Neural progenitor cell (in vitro differentiated cells): ENCODE measurements at places on chromosomes 2 and 18.

GRCh38 chr2:99514357-99514756, 24.5 kb upstream of the REV1 start:
- DNase-seq, result no peak
- no peaks in the 10 kb centered on the region for H3K36me3 ChIP-seq
- H3K4me3 ChIP-seq, result no peak overlapping the region
- H3K4me1 ChIP-seq, result no peaks in the 10 kb centered on the region

DNA sequence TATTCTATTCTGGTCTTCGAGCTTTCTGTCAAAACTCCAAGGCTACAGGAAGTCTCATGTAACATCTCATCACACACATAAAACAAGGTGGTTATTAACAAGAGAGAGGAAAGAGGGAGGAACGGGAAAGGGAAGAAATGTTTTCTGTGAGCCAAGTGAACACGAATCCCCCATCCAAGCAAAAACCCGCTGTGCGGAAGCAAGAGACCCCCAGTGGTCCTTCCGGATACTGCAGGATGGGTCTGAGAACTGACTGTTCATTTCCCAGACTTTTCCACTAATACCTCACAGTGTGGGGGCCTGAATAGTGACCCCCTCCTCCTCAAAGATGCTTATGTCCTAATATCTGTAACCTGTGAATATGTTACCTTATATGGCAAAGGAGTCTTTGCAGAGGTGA, 19.0 kb upstream of the DIPK1C start:
- peak; percentile 72 for DNase-seq
- H3K4me3 ChIP-seq, result no peak overlapping the region
- H3K27ac ChIP-seq, result no peak overlapping the region
- H3K4me1 ChIP-seq, result no peaks in the 10 kb centered on the region
- no peaks in the 10 kb centered on the region for H3K36me3 ChIP-seq

- H3K27ac ChIP-seq, result no peak overlapping the region
- no peaks in the 10 kb centered on the region for H3K36me3 ChIP-seq
- no peak overlapping the region for H3K4me3 ChIP-seq
- DNase-seq, result no peak
- H3K4me1 ChIP-seq, result peaks cover 3% of the 10 kb centered on the region
Observed at GRCh38 chr18:78716022-78716421, 263.6 kb upstream of the SALL3 start.

- H3K27ac ChIP-seq, result no peak overlapping the region
- no peak for DNase-seq
- H3K4me1 ChIP-seq, result peaks cover 6% of the 10 kb centered on the region
- no peak overlapping the region for H3K4me3 ChIP-seq
- H3K36me3 ChIP-seq, result no peaks in the 10 kb centered on the region
Observed at GRCh38 chr2:128735296-128735960, 416.8 kb upstream of the HS6ST1 start.

GRCh38 chr2:109353806-109354745, 225.1 kb downstream of the SH3RF3 start:
- DNase-seq, result no peak
- no peaks in the 10 kb centered on the region for H3K27me3 ChIP-seq
- H3K36me3 ChIP-seq, result no peaks in the 10 kb centered on the region
- no peak overlapping the region for H3K27ac ChIP-seq
- H3K4me3 ChIP-seq, result no peak overlapping the region

- H3K4me3 ChIP-seq, result no peak overlapping the region
- no peaks in the 10 kb centered on the region for H3K4me1 ChIP-seq
- H3K36me3 ChIP-seq, result no peaks in the 10 kb centered on the region
- H3K27me3 ChIP-seq, result no peaks in the 10 kb centered on the region
- no peak for DNase-seq
- no peak overlapping the region for H3K27ac ChIP-seq
Observed at GRCh38 chr2:129460299-129461198, 518.9 kb upstream of the RAB6C start.

- no peak for DNase-seq
- H3K4me1 ChIP-seq, result no peaks in the 10 kb centered on the region
- no peak overlapping the region for H3K4me3 ChIP-seq
- no peak overlapping the region for H3K27ac ChIP-seq
- no peaks in the 10 kb centered on the region for H3K36me3 ChIP-seq
Observed at GRCh38 chr2:126766969-126767296, 111.0 kb downstream of the GYPC start.

DNA sequence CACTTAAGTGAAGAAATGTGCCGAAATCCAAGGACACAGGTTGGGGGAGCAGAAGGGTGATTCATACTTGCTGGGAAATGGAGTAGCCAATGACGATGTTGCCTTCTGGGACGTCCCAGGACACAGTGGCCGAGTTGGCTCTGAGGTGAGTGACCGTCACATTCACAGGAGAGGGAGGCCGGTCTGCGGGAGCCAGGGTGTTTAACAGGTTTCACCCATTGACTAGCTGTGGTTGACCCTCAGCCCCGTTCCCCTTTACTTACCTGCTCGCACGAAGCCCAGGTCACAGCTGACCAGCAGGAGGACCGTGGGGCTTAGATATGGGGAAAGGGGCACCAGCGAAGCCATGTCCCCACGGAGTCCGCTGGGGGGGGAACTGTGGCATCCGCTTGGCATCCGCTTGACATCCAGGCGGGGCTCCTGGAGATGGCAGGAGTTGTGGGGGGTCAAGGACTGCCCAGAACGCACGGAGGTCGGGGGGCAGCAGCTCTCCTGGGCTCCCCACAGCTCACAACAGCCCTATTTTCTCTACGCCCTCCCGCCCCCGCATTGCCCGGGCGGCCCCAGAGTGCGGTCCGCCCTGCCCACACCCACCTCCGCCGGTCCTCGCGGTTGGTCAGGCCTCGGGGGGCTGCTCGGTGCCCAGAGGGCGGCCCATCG, 586 bp downstream of the FNDC4 start:
- peaks cover 54% of the 10 kb centered on the region for H3K27me3 ChIP-seq
- H3K4me1 ChIP-seq, result no peaks in the 10 kb centered on the region
- no peak overlapping the region for H3K27ac ChIP-seq
